ENCODE measurements at places on chromosomes 6 and 20.
A peak's percentile ranks its signal among the peaks of the same experiment; 100 is the strongest.

GRCh38 chr20:2379511-2380229 lies 1.0 kb upstream of the TGM6 start:
- DNase-seq, result peak; percentile 48

DNA sequence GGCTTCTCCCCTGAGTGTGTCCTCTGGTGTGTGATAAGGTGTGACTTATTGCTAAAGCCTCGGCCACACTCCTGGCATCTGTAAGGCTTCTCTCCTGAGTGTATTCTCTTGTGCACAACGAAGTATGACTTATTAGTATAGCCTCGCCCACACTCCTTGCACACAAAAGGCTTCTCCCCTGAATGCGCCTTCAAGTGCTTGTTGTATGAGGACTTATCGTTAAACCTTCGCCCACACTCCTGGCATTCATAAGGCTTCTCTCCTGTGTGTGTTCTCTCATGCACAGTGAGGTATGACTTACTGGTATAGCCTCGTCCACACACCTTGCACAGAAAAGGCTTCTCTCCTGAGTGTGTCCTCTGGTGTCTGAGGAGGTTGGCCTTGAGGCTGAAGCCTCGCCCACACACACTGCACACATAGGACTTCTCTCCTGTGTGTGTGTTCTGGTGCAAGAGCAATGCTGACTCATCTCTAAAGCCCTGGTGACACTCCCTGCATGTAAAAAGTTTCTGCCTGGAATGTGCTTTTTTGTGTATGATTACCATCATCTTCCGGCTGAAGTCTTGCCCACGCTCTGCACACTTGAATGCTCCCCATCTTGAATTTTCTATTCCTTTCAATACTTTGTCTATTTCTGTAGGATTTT lies 20.4 kb downstream of the ZNF337 start:
- DNase-seq, result no peak

DNA sequence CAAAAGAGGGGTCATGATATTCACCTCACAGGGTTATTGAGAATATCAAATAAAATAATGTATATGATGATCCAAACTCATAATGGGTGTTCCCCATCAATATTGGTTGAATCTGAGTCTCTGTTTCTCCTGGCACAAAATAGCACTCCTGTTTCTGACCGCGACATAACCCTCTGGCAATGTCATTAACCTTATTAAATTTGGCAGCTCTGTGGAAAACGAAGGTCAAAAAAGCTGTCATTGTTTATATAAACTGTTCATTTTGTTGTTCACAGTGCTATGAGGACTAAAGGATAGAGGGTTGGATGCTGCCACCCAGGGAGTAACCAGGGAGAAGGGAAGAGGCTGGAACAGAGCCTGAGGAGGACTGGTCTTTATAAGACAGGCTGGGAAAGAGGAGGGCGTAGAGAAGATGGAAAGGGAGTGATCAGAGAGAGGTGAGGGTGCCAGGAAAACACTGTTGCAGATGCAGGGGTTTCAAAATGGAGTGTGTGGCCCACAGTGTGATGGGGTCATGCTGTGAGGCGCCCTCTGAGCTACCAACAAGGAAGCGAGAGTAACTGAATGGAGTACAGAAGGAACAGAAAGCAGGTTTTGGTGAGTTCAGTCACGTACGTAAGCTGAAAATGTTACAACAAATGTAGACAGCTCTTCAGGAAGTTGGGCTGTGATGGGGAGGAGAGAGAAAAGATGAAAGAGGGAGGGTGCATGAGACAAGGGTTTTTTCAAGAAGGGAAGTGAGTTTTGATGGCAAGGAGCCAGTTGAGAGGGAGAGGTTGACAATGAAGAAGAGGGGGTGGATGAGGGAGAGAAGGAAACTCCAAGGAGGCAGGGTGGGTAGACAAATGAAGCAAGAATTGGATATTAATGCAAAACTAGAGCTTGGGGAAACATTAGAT lies 251.6 kb upstream of the TAB2 start:
- DNase-seq, result peak; percentile 79

DNA sequence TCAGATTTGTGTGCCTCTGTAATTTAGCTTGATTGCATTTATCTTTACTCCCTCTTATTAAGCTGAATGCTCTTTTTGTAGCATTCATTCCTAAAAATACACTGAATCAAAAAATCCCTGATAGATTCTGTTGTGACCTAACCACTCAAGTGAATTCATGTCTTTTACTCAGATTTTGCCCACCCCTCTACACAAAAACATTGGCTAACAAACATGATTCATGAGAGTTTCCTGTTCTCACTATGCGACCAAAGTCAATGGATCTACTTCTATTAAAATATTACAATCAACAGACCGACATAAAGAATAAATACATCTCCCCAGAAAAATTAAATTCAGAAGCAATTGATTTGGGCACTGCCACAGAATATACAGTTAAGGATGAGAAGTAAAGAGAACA lies 99.5 kb upstream of the THEMIS start:
- DNase-seq, result no peak

DNA sequence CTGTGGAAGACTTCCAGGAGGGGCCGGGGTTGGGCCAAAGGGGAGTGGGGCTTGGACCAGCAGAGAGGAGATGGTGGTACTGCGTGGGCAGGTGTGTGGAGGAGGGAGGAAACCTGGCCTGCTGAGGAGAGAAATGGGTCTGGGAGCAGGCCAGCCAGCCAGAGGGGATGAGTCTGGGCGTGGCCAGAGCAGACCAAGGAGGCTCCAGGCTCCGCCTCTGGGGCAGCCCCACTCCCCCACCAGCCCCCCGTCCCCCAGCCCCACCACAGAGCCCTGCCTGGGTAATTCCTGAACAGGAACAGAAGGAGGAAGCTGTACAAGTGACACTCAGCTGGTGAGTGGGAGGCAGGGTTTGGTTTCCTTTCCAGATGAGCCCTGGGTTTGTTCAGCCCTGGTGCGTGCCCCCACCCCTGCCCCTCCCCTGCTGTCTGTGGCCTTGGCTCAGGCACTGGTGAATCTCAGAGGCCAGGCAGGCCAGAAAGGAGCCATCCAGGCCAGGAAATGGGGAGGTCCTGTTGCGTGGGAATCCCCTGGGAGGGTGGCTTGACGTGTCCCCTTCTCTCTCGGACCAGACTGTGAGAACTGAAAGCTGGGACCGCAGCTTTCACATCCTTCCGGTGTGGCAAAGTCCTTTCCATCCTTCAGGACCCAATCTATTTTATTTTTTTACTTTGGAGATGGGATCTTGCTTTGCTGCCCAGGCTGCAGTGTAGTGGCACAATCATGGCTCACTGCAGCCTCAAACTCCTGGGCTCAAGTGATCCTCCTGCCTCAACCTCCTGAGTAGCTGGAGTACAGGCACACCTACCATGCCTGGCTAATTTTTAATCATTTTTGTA lies 9.4 kb upstream of the SRC start:
- DNase-seq, result peak; percentile 51

DNA sequence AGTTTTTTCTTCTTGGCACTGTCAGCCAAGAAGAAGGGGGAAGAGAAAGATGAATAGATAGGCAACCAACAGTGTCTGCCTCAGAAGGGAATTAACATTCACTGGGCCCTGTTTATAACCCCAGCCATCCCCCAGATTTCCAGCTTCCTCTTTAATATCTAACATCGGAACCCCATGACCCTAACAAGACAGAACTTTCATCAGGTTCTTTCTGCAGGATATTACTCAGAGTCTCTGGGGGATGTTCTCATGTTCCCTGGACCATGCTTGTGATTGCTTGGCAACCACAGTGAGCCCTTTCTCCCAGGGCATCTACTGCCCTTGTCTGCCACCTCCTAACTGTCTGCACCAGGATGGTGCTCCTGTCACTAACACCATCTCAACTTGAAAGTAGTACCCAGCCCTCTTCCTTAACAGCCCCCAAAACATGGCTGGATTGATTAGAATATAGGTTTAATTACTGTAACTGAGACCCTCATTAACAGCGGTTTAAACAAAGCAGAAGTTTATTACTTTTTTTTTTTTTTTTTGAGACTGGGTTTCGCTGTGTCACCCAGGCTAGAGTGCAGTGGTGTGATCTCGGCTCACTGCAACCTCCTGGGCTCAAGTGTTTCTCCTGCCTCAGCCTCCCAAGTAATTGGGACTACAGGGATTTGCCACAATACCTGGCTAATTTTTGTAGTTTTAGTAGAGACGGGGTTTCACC lies 12.0 kb upstream of the PTPN1 start:
- no peak for DNase-seq

- no peak for DNase-seq
These were observed 26.4 kb downstream of the GABRR1 start for GRCh38 chr6:89190741-89191140.

GRCh38 chr6:524803-525202 lies 132.1 kb downstream of the HUS1B start:
- peak; percentile 47 for DNase-seq

- no peak for DNase-seq
These were observed 128.2 kb downstream of the EDN3 start for GRCh38 chr20:59428441-59429205.

- no peak for DNase-seq
These were observed 805 bp downstream of the MSH5 start for GRCh38 chr6:31740397-31741223.

- DNase-seq, result no peak
These were observed 75.6 kb upstream of the RNF24 start for GRCh38 chr20:4090756-4091489.

DNA sequence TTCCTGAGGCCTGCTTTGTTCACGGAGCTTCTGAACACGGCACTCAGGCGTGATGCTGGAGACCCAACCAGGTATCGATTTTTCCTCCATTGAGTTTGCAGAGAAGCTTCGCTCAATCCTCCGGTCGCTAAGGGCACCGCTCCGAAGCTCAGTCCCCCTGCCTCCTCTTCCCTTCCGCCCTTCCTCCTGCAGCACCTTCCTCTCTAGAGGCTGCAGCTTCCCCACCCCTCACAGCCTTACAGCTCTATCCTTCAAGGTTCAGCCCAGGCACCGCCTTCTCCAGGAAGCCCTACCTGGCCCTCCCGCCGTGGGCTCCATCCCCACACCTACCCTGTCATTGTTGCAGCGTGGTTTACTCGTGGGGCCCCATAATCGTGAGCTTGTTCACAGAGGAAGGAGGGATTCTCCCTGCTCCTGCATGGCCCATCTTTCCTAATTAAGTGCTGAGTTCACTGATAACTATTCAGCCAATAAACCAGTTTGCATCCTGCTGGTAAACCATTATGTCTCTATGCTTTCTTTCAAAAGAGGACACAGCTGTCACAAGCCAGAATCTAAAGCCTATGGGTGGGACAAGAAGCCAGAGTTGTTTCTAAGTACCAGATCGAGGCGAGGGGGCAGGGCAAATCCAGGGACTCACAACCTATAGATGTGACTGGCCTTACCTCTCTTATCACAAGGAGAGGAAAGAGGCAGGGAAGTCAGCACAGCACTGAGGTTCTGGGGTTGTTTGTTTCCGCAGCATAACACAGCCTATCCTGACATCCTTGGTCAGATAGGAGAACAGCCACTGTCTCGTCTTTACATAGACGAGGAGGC lies 152.0 kb downstream of the GRM4 start:
- DNase-seq, result no peak

DNA sequence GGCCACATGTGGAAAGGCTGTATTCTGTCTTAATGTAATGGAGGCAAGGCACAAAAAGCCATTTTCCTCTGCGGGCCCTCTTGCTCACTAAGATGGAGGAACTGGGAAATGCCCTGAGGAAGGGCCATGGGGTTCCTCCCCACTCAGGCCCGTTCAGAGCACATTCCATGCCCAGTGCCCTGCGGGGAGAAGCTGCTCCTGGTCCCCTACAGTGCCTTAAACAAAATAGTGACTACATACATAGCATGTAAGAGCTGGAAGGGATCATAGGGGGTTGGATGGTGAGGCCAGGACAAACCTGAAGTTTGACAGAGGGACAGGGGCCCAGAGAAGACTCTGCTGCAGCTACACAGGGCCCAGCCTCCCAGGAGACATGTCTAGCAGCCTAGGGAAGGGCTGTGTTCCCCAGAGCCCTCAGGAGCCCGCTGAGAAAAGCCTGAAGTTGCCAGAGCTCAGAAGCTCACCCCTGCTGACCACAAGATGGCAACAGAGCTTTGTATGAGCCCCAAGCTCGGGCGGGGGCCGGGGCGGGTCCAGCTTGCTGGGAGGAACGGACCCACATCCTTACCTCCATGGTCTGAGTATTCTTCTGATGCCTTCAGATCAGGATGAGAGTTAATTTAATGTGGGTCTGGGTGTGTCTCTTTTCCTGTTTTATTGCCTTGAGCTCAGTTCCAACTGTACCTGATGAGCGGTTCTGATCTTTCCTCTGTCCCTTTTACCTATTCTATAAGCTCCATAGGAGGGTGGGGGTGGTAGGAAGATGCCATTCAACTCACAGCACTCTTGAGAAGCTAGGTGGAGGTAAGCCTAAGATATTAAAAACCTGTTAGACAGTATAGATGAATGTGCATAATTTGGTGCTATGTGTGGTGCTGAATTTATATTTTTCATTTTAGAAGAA lies 242.9 kb downstream of the CDC5L start:
- peak; percentile 25 for DNase-seq

- DNase-seq, result peak; percentile 41
These were observed 40.6 kb downstream of the TRIM38 start for GRCh38 chr6:26003102-26003694.

DNA sequence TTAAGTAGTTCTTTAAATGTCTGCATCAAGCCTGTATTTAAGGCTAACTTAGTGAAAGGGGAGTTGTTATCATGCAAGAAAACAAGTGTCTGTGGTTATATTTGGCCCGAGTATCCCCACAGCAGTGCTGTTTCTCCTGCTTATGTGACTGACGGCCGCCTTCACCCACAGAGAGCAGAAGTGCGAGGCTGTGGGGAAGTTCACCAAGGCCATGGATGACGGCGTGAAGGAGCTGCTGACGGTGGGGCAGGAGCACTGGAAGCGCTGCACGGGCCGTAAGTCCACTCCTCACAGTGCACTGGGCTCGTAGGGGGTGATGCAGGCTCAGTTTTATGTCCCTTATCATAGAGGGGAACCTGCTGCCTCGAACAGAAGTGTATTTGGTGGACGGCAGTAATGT lies 53.2 kb upstream of the SYNJ2 start:
- DNase-seq, result no peak

DNA sequence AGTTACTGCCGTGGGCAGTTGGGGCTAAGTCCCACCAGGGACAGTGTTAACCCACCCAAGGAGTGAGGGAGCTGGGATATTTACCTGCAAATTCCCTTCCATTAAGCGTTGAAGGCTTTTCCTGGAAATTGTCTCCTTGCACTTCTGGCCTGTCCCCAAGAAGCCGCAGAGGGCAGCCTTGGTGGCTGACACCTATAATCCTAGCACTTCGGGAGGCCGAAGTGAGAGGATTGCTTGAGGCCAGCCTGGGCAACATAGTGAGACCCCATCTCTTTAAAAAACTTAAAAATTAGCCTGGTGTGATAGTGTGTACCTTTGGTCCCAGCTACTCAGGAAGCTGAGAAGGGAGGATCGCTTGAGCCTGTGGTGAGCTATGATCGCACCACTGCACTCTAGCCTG lies 204.4 kb downstream of the EYA2 start:
- no peak for DNase-seq

- no peak for DNase-seq
These were observed 168.6 kb downstream of the GMPR start for GRCh38 chr6:16406966-16407365.
